ENCODE measurements at places on chromosomes 1 and 21.

DNA sequence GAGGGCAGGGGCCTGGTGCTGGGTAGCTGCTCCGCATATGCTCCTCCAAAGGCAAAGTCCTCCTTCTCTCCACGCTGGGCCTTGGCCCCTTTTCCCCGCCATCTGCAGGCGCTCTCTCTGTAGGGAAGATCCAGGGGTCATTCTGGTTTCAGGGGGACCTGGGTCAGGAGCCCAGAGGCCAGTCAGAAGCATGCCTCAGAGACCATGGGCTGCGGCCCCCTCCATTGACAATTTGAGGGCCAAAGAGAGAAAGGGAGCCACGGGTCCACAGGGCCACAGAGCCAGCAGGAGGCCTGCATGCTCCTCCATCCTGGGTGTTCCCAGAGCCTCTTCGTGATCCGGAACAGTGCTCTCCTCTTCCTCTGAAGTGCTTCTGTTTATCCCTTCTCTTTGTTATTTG, 2.1 kb upstream of the CLDN19 start:
- DNase-seq, result no peak

DNA sequence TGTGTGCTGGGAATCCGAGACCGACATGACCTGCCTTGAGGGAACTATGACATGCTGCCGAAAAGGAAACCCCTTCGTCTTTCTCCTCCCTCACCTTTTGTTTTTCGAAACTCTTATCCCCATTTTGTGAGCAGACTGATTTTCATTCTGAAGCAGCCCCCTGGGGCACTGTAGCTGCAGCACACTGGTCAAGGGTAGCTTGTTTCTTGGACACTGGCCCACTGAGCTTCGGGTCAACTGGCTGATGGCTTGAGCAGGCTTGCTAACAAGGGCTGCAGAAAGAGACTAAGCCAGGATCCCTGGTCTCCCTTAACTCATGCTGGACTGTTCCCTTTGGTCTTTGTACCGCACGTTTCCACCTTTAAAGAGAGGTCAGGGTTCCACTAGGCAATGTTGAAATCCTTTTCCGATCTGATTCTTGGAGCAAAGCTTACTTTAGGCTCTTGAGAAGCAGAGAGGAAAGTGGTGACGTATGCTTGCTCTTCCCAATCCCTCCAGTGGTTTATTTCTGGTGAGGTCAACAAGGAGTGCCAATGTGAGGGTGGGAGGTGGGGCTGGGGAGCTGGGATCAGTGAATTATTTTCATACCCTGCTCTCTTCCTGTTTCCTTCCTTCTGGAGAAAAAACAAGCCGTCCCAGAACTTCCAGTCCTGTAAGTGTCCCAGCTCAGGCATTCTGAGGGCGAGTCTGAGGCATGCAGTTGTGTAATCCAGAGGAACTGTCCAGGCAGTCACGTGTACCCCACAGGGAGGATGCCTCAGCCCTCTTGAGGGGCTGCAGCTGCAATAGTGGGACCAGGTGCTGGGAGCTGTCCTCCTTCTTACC, 7.6 kb downstream of the CYP4B1 start:
- no peak for DNase-seq

GRCh38 chr1:12387641-12388040, 157.8 kb downstream of the VPS13D start:
- DNase-seq, result no peak

DNA sequence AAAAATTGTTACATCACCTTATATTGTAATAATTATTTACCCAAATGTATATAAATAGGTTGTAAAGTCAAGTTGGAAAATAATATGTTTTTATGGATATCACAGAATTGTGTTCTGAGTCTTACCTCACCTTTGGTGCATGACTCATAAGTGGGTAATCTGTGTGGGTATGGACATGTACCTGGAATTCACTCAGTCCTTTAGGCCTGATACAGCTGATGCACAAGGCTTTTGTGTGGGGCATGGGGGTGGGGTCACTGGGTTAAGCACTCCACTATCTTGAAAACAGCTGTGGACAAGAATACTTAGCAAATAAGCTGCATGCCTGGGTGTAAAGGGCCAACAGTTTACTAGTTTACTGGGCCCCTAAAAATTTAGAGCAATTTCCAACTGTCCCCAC, 34.4 kb downstream of the INKA2 start:
- DNase-seq, result no peak

Data from pancreas (tissue), 10 donors.